ENCODE measurements at places on chromosomes 2 and 18.

- DNase-seq, result no peak
These were observed 25.9 kb downstream of the ENOSF1 start for GRCh38 chr18:686339-687111.

GRCh38 chr2:85162746-85163301 is 29.6 kb downstream of the TCF7L1 start:
- peak; percentile 78 for DNase-seq

GRCh38 chr2:230742781-230743180 is 30.1 kb downstream of the CAB39 start:
- DNase-seq, result no peak

- peak; percentile 45 for DNase-seq
These were observed 59.5 kb downstream of the MFSD6 start for GRCh38 chr2:190467575-190468083.

DNA sequence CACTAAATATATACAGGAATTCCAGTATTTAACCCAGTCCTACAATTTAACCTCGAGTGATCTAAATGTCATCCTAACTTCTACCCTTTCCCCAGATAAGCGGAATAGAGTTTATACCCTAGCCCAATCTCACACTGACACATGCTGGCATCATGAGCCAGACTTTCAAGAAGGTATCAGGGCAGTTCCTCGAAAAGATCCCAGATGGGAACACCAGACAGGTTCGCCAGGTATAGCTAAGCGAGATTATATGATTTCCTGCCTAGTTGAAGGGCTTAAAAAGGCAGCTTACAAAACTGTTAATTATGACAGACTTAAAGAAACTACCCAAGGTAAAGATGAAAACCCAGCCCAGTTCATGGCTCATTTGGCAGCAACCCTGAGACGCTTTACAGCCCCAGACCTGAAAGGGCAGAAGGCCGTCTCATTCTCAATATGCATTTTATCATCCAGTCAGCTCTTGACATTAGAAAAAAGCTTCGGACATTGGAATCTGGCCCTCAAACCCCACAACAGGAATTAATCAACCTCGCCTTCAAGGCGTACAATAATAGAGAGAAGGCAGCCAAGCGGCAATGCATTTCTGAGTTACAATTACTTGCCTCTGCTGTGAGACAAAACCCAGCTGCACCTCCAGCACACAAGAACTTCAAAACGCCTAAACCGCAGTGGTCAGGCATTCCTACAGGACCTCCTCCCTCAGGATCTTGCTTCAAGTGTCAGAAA is 668.2 kb upstream of the PKDCC start:
- DNase-seq, result no peak

DNA sequence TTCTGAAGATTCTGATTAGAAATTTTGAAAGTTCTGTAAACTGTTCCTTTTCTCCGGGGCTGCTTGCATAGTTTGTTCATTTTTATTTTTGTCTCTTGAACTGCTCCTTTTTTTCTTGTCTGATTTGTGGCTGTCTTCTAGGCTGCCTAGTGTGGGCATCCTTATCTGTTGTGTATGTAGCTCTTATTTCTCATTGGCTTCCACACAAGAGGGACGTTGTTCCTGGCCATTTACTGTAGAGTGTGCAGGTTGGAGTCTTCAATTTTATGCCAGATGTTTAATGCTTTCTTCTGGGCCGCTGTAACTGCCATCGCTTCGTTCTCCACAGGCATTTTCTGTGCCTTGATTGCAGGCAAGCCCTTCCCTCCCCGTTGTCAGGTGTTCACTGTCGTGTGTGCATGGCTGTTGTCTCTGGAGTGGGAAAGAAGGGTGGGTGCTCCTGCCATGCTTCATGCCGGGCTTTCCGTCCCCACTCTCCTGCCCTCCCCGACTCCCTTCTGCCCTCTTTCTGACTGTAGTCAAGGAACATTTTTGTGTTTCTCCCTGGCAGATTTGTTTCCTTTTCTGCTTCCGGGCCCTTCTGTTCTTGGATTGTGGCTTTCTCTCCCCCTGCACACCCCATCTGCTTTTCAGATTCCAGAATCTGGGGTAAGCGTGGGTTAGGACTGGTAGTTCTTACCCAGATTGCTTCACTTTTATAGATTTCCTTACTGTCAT is 15.5 kb downstream of the CEP192 start:
- no peak for DNase-seq

DNA sequence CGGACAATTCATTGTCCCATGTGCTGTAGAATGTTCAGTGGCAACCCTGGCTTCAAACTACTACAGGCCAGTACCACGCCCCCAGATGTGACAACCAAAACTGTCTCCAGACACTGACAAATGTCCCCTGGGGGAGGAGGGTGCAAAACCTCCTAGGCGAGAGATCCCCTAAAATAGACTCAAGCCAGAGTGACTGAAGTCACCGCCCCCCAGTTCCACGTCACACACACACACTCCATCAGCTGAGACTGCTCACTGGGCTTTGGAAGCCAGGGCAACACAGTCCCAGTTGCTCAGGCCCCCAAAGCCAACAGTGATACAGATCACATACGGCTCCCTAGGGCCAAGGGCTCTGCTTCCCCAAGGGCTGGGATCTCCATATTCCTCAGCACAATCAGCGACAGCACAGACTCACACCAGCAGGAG is 19.1 kb downstream of the HDAC4 start:
- no peak for DNase-seq

GRCh38 chr2:219056896-219057708 is 3.6 kb downstream of the IHH start:
- DNase-seq, result no peak

All from fibroblast of skin of right biceps (primary cell).